ENCODE measurements at places on chromosomes 6 and 20. TPM values are rescaled to one million over a fixed set of nuclear protein-coding genes. Genes with fewer than 3 reads are reported as not detected.

The ECT2L gene
- total RNA-seq, result 0.20 TPM

The NCOA6 gene
- total RNA-seq, result 13.0 TPM

The OARD1 gene
- total RNA-seq, result 11.8 TPM

The TEAD3 gene
- total RNA-seq, result 11.6 TPM

The CCNC gene
- 21.2 TPM for total RNA-seq

The KIF16B gene
- 5.6 TPM for total RNA-seq

The SLC22A7 gene
- not detected for total RNA-seq

The OR2J2 gene
- total RNA-seq, result not detected

The PHACTR2 gene
- total RNA-seq, result 28.1 TPM

The VGLL2 gene
- not detected for total RNA-seq

The CLPSL2 gene
- total RNA-seq, result not detected

The RIPOR3 gene
- 2.5 TPM for total RNA-seq

The POU5F1 gene
- total RNA-seq, result not detected

The TSBP1 gene
- total RNA-seq, result not detected

The ZNF831 gene
- not detected for total RNA-seq

The RAB5IF gene
- total RNA-seq, result 67.3 TPM

The PRND gene
- 0.15 TPM for total RNA-seq

The IRF4 gene
- not detected for total RNA-seq

The SIRPG gene
- not detected for total RNA-seq

The ITCH gene
- 30.4 TPM for total RNA-seq

The UCKL1 gene
- total RNA-seq, result 9.9 TPM

The SLC52A3 gene
- total RNA-seq, result not detected

The TGM3 gene
- total RNA-seq, result not detected

The PPP1R16B gene
- total RNA-seq, result 0.44 TPM

The EEF1A2 gene
- not detected for total RNA-seq

The BEND3 gene
- 1.5 TPM for total RNA-seq

The POM121L2 gene
- total RNA-seq, result not detected

The FILIP1 gene
- 1.1 TPM for total RNA-seq

The SEMG1 gene
- not detected for total RNA-seq

The HLA-DRA gene
- total RNA-seq, result not detected

The METTL24 gene
- not detected for total RNA-seq

The CDH22 gene
- total RNA-seq, result not detected

The SEL1L2 gene
- total RNA-seq, result not detected

The HSP90AB1 gene
- total RNA-seq, result 563 TPM

The TNFRSF21 gene
- total RNA-seq, result 121 TPM

The RIN2 gene
- 38.9 TPM for total RNA-seq

The ARG1 gene
- not detected for total RNA-seq

The LHFPL5 gene
- not detected for total RNA-seq

The ABHD16B gene
- total RNA-seq, result not detected

The DLK2 gene
- not detected for total RNA-seq

The SCUBE3 gene
- total RNA-seq, result 2.9 TPM

The APOBEC2 gene
- total RNA-seq, result not detected

The CD40 gene
- 13.5 TPM for total RNA-seq

The EPHA7 gene
- total RNA-seq, result 0.05 TPM

The FUCA2 gene
- 38.5 TPM for total RNA-seq

The PRR18 gene
- total RNA-seq, result not detected

Measured in cardiac ventricle fibroblast (primary cell).